ENCODE measurements at places on chromosomes 2 and 18.

DNA sequence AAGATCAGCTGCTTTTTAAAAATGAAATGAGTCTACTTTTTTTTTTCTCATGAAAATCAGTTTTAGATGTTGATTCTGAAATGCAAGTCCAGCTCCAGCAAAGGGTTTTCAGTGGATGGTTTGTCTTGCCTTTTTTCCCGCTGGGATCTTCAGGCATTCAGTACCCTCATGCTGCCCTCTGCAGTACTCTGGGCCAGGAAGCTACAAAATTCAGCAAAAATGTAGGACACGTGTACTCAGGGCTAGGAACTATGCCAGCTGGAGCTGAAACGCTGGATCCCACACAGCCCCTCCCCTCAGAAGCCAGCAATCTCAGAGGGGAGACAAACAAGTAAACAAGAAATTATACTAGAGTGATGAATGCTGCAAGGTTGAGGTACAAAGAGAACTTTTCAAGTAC, 97.3 kb downstream of the MMADHC start:
- DNase-seq = no peak

- DNase-seq = no peak
These were observed 37.8 kb downstream of the ATP6V1C2 start for GRCh38 chr2:10759151-10759714.

DNA sequence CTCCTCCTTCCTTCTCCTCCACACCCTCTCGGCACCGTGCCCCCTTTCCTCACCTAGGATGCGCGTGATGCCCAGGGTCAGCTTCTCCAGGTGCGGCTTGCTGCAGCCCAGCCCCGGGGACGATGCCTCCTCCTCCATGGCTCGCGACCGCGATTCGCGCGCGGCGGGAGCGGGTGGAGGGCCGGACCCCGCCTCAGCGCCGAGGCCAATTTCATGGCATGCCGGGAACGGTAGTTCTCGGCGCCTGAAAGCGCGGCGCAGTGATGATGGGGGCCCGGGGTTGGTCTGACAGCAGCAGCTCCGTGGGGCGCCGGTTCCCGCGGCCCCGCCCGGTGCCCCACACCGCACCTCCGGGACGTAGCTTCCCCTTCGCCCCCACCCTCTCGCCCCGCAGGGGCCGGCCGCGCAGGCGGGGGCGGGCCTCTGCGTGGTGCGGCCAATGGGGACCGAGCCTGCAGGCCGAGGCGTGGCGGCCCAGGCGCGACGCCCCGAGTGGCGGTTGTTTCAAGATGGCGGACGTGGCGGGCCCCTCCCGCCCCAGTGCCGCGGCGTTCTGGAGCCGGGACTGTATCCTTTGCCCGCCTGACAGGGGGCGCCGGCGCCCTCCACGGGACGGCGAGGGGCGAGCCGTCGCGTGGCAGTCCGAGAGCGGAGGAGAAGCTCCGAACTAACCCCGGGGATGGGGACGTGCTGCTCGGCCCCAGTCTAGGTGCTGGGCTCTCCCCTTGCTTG, at the start of the genes KIAA1328 and TPGS2:
Gene KIAA1328 (plus strand): TSS at position 498 of the 732 bp plus-strand sequence. CDS start 12 bp downstream, at position 510.
Gene TPGS2 (minus strand): TSS at position 373 of the 732 bp plus-strand sequence. CDS start 235 bp downstream, at position 138.
- peak; percentile 91 for DNase-seq

DNA sequence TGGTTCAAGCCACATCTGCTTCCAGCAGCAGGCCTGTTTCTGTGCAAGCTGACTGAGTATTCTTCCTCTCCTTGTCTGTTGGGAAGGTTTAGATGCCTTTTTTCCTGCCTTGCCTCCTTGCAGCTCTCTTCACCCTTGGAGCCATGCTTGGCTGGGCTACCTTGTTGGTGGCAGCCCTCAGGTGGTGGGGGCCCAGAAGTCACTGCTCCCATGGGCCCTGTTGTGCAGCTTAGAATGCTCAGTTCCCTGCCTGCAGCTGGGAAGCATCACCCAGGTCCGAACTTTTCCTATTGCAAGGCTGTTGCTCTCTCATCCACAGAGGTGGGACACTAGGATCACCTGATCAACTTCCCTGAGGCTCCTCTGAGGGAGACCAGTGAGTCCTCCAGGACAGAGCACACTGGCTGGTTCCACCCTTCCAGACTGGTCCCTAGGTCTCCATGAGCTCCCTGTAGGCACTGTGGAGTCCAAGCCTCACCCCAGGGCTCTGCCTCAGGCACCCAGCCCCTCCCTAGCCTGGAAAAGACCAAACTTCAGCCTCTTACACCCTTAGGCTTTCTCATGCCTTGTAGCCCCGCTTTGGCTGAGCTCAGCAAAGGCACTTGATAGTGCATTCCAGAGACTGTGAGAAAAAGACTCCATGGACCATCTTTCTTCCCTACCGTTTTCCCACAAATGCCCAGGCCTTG, 219.3 kb upstream of the SH3BP4 start:
- no peak for DNase-seq

Data from left hindlimb (tissue), 1 donor.